ENCODE measurements at places on chromosomes 16 and 17.

GRCh38 chr17:27153005-27153404 lies 140.9 kb upstream of the WSB1 start:
- peak; percentile 22 for DNase-seq

DNA sequence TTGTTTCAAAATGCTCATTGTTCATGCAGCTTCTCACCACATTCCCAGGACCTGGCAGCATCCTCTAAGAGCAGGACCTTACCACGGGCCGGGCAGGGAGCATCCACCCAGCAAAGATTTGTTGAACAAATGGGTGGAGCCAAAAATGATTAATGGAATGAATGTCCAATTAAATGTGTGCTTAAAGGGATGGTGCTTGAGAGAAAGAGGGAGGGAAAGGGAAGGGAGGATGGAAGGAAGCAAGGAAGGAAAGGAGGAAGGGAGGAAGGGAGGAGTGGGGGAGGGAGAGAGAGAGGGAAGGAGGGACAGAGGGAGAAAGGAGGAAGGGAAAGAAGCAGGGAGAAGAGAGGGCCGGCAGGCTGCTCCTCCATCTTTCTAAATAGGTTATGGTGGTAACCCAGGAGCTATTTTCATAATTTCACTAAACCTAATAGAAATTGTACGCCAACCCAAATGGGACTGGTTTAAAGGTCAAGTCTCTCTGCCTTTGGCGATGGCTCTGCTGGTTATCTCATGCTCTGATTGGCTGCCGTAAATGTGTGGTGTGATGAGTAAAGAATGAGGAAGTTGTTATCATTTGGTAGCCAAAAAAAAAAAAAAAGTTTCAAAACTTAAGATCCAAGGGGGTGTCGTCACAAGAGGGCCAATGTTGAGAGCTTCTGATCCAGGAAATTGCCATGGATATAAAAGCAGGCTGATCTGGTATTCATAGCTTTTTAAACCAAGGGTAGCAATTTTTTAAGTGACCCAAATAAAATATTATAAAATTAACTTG lies 126.7 kb upstream of the FOXF1 start:
- DNase-seq, result peak; percentile 28

DNA sequence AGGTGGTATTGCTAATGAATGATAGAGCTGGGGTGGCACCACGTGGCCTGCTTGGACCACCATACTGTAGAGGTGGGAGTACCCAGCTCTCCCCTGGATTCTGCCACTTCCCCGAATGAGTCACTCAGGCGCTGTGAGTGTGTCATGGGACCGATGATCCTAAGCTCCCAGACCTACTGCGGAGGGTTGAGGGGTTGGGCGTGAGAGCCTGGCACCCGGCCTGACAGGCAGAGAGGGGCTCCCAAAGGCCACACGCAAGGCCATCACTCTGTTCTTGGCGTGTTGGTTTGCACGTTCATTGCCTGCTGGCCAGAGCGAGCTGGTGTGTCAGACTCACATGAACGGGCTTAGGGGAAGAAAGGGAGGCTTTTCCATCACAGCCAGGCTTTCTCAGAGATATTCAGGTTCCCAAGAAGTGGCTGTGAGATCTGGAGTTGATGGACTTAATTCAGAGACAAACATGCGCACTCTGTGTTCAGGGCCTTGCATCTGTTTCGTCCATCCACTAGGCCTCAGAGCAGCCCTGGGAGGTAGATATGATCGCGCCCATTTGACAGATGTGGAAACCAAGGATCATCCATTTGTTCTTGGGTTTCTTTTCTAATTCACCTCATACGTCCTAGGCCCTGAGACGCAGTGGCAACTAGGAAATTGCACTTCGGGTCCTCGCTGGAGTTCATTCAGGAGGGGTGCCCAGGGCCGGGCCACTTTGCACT lies 41.4 kb downstream of the CMIP start:
- DNase-seq, result no peak

DNA sequence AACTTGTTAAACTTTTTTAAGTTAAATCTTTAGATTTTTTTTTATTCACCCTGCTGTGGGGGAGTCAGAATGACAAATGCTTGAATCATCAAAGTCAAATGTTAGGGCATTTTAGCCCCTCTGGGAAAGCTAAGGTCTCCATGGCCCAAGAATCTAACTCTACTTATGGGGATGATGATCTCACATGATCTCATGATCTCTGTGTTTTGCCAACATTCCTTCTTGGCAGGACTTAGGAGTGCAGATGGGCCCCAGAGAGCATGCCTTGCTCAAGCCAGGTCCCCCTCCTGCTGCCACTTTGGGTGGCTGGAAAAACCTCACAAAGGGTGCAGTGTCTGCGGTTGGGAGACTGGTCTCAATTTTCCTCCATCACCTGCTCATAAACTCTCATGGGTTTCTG lies 108.6 kb downstream of the PRKCB start:
- no peak for DNase-seq

GRCh38 chr17:78986048-78986648 lies 6.4 kb upstream of the LGALS3BP start:
- peak; percentile 74 for DNase-seq

DNA sequence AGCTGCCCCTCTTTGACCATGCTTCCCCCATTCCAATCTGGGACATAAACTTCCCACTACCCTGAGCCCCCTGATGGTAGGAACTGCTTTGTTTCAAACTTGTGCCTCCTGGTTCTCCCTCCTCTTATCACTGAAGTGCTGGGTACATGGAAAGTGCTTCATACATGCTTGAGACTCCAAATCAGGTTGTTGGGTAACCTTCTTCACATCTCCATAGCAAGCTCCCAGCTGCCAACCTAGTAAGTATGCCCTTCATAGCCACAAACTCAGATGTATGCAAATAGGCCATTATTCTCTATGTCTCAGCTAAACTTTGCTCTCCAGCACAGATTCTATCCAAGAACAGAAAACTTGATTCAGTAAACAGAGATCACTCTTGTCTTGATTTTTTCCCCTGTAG lies 310.6 kb upstream of the IRX3 start:
- no peak for DNase-seq

- peak; percentile 19 for DNase-seq
Measured at GRCh38 chr16:3578610-3579551, 1.7 kb upstream of the NLRC3 start.

GRCh38 chr17:82862737-82863382 lies 23.0 kb upstream of the ZNF750 start:
- peak; percentile 21 for DNase-seq

DNA sequence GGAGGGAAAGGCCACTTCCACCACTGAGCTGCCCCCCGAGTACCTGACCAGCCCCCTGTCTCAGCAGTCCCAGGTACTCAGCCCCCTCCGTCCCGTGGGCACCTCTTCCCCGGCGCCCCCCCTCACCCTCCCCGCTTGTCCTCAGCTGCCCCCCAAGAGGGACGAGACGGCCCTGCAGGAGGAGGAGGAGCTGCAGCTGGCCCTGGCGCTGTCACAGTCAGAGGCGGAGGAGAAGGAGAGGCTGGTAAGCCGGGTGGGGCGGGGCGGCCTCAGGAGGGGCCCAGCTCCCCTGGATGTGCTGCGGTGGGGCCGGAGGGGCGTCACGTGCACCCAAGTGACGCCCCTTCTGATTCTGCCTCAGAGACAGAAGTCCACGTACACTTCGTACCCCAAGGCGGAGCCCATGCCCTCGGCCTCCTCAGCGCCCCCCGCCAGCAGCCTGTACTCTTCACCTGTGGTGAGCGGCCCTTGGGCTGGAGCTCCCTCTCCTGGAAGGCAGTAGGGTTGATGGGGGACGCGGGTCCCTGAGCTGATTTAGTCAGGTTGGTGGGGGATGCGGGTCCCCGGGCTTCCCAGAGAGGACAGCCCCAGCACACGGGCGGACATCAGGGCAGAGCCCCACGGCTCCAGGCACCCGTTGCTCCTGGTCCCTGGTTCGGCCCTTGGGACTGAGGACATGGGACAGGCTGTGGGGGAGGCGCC lies 9.5 kb upstream of the MRPL12 start:
- DNase-seq, result no peak

GRCh38 chr17:7839190-7839875 lies 5.3 kb downstream of the KDM6B start:
- no peak for DNase-seq

- DNase-seq, result no peak
Measured at GRCh38 chr17:45224671-45225050, 3.0 kb downstream of the FMNL1 start.

Measured in LHCN-M2 (cell line).